ENCODE measurements at places on chromosomes 2 and 18.

GRCh38 chr2:124560592-124561112 lies 535.6 kb downstream of the CNTNAP5 start:
- no peak for DNase-seq

- no peak for DNase-seq
Measured at GRCh38 chr2:85584354-85584856, at the start of gene VAMP5. Gene VAMP5 (plus strand): TSS chr2:85584431. CDS start chr2:85584491, 60 bp downstream.

DNA sequence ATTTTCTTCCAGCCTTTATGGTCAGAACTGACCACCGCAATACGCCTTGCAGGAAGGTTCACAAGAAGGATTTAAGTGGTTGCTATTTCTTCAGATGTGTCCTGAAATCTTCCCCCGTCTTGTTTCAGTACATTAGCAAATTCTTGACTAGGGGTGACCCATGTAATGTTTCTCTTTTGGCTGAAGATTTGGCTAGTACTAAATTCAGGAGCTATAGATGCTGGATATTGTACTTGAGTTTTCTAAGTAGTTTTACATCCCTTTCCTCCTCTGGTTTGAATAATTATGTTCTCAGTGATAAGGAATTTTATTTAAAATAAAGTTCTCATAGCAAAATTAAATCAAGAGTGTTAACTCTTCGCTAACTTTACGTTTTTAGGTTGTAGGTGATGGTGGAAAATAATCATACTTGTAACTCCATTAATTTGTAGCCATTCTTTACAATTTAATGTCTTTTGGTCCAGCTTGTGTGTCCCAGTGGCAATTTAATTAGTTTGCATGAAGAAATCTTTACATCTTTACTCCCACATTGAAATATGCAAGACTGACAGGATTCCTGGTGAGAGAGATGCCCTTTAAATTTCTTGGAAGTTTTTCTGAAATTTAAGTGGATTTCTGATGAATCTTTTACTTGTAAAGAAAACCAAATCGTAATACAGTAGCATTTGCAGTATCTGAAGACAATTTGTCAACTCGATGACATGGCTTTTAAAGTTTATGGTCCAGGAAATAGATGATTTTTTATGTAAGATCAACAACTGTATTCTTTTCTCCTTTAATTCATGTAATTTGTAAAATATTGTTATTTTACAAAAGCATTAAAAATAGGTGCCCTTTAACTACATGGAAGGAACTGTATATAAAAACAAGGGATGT lies 2.8 kb downstream of the PHLPP1 start:
- no peak for DNase-seq

DNA sequence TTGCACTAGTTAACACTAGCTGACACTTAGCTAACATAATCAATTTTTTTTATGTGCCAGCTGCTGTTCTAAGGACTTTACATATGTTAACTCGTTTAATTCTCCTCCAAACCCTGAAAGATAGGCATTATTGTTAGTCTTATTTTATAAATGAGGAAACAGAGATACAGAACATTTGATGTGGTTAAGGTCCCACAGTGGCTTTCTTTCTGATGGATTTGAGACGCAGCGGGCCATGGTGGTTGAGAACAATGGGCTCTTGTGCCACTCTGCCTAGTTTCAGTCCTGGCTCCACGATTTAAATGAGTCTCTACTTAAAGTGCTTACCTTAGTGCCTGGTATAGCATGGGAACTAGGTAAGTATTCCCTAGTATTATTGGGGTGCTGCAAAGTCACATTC lies 201.9 kb upstream of the SPRED2 start:
- no peak for DNase-seq

- no peak for DNase-seq
Measured at GRCh38 chr2:182866461-182867406, at the start of gene FRZB. Gene FRZB (minus strand): TSS chr2:182866637. CDS start chr2:182866552, 85 bp downstream.

- DNase-seq = no peak
Measured at GRCh38 chr2:75655861-75656260, 9.3 kb downstream of the MRPL19 start.

DNA sequence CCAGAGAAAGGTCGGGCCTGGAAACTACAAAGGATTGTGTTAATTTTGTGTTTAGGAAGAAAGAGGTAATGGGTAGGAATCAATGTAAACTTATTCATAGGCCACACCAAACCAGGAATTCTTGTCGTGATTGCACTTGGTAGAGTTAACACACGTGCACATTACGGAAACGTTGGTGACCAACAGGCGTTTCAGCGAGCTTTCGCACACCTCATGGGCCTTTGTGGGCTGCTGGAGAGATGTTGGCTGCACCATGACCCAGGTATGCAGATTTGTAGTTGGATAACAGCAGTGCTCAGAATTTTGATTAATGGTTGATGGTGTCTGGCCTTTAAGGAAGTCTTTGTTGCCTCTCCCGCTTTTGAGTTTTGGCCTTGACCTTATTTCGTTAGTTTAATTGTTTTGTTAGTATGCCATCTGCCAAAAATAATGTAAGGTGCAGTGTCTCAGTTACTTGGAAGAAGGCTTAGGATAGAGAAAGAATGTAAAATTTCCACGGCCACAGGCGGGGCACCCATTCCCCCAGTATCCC lies 1.9 kb downstream of the ZNF236 start:
- no peak for DNase-seq

DNA sequence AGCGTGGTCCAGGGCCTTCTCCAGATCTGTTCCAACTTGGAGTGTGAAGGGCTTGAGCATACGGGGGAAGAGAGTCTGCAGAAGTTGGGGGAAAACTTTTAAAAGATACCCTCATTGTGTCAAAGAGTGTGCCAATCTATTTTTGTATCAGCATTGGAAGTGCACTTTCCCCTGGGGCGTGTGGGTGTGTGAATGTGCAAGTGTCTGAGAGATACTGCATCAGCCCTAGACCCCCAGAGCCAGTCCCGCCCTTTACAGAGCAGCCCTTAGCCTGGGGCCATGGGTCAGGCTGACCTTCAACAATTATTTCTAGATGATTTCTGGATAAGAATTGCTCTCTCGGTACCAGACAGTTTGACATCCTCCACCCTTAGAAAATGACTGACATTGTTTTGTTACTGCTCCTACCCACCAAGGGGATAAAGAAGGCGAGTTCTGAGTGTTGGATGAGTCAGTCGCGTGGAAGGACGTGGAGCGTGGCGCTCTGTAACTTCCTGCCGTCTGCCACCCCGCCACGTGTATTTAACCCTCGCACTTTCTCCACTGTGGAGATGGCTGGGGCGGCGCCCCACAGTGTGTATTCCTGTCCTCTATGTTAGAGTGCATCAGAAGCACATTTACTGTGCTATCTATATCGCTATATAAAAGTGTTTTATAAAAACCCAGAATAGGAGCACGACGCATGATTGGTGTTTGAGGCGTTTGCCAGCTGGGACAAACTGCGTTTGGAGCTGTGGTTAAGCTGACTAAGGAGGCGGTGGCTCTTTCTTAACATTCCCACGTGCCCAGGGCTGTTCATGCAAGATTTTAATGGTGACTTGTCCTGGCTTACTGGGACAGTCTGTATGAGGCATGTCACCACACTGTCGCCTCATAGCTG lies 122.6 kb downstream of the CABLES1 start:
- no peak for DNase-seq

DNA sequence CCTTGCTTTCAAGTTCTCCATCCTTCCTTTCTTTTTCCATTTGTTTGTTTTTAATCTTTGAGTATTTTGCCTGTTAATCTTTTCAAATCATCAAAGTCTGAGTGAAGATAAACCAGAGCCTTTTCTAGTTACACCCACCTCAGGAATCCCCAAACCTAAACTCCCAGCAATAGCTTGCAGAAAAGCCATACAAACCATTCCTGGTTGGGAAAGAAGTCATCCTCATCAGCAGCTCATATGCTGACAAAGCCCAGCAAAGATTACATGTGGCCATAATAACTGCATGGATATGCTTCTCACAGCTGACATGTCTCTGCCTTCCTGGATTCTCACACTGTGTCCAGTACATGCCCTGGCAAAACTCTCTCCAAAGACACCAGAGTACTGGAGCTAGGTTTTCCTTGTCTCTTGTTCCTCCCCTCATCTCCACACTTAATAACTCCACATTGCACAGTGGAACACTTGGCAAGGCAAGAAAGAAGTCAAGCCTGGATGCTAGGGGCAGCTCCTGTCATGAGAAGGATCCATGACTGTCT lies 126.4 kb upstream of the TLK1 start:
- DNase-seq = no peak

DNA sequence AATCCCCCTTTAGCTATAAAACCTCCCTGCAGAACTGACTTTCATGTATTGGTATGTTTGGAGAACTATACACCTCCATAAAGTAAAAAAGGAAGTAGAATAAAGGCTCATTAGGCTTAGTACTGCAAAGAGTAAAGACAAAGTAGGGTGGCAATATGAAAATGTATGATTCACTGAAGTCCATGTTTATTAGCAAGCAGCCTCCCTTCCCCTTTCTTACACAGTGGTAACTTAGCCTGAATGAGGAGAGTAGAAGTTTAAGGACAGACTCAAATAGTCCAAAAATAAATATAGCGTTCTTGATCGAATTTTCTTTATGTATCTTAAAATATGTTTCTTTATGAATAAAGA lies 1.5 kb downstream of the ZNF804A start:
- DNase-seq = no peak
